ENCODE measurements at places on chromosomes 7 and 10.

DNA sequence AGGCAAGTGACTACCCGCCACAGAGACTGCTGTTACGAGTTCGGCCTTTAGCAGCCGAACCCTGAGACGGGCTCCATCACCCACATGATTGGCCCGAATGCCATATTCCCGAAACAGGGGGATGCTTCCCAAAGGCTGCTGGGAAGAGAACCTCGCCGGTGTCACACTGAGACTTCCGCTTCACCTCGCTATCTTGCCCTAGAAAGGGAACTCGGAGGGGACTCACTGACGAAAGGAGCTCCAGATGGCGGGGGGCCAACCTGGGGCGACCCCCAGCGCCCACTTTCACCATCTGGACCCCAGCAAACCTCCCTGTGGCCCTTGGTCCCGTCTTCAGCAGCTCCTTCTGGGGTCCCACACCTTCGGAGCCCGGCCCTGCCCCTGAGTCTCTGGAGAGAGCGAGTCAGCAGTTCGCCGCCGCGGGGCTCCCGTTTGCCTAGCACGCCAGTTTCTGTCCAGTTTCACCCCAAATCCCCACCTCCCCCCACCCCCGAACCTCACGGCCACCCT is 529 bp downstream of the HPS1 start:
- DNase-seq = no peak

GRCh38 chr10:14971867-14972448 is 12.8 kb downstream of the MEIG1 start:
- peak; percentile 24 for DNase-seq

- no peak for DNase-seq
Observed at GRCh38 chr7:95334447-95334846, 10.1 kb upstream of the PON1 start.

DNA sequence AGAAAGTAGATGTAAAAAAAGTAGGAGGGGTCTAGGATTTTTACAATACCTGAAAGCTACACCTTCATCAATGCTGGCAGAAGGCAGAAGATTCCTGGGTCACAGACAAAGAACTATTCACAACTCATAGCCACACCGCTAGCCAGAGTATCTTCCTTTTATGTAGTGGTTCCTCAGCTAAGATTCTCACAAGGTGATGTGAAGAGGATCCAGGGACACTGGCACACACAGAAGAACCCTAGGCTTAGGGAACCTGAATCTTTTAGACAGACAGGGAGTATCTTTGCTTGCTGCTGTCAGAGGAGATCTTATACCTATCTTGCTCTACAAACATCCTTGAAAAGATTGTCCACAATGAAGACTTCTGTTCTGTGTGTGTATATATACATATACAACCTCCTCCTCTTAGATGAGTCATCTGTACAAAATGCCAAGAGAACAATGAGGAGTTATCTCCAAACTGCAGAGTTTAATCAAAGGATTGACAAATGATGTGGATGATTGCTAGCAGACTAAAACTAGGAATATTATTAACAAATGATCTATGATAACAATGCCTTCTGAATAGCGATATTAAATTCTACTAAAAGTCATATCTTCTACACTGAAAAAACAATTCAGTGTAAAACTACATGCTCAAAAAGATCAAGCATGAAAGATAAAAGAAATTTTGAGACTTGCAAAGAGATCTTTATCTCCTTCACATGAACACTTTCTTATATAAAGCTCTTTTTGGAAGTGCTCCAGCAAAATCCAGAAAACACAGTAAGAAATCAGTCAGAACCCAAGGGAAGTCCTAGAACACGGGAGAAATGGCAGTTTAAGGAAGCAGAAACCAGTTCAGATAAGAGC is 409.3 kb downstream of the PARD3 start:
- no peak for DNase-seq

DNA sequence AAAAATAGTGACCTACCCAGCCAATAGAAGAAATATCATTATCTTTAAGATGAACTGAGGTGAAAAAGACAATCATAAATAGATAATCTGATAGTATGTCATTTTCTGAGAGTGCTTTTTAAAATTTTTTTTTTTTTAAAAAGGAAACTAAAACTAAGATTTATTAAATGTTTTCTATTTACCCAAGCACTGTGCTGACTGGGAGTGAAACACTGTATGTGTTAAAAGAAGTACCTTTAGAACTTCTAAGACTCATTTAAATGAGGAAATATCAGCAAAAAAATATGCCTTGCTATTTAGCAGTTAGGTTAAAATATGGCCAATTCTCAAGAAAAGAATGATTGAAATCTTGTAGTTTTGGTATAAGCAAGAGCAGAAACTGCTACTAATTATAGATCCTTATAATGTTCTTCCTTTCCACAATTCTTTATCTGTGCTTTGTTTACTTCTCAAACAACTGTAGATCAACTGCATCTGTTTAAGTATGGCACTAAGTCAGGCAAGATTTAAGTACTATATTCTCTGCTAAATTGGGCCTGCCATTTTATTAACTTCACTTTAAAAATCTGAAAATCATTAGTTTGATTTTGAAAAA is 39.5 kb upstream of the WNT2 start:
- no peak for DNase-seq

DNA sequence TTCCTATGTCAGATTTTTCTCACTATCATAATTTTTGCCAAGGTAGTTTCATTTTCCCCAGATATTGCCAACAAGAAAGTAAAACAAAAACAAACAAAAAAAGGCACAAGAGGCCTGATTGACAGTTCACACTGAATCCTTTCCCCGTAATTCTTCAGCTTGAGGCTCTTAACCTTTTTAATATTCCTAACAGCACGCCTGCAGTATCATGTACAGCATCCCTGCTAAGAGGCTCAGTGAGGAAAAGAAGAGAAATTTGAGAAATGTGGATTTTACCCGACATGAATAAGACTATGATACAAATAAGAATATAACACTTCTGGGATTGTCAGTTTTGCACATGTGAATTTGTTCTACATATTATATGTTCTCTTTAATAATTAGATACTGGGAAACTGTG is 182.4 kb upstream of the CDK1 start:
- DNase-seq = no peak

DNA sequence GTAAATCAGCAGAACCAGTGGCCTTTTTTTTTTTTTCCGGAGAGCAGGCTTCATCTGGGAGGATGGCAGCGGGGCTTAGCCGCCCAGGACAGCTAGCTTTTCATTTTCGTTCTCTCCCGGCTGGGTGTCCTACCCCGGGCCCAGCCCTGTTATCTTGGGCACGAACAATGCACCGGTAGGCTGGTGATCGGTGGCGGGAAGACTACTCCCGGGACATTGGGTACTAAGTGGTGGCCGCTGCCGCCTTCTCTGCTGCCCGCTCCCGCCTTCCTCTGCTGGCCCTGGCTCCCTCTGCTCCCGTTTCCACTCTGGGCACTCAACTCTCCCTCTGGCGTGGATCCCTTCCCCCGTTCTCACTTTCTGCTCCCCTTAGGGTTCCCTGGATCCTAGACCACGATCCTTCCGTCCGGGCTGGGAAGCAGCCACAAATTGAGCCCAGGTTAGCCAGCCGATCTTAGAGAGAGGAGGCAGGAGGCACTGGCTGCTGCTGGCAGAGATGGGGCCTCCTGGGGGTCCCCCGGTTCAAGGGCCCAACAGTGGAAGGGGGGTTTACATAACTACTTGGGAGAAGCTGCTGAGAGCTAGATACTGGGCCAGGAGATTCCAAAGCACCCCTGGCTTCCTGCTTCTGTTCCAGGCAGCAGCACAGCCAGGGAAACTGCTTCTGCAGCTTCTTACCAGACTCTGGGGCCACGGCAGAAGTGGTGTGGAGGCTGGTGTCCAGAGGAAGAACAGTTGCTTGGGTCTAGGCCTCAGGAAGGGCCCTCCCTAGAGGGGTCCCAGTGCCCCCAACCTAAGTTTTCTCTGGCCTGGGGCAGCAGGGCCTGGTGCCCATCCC is 1.8 kb downstream of the TLX1 start:
- no peak for DNase-seq

- no peak for DNase-seq
Observed at GRCh38 chr10:127976701-127977356, 69.9 kb downstream of the PTPRE start.

GRCh38 chr7:28478656-28479055 is 66.3 kb downstream of the CREB5 start:
- DNase-seq = no peak

- no peak for DNase-seq
Observed at GRCh38 chr10:117899181-117899683, 147.5 kb downstream of the RAB11FIP2 start.
